ENCODE measurements at places on chromosomes 1 and 21. TPM values are rescaled to one million over a fixed set of nuclear protein-coding genes. Genes with fewer than 3 reads are reported as not detected.

Gene SH2D1B
- total RNA-seq = 0.20 TPM

Gene OR10X1
- total RNA-seq = not detected

Gene FCRL2
- not detected for total RNA-seq

Gene LCE3C
- not detected for total RNA-seq

Gene HES4
- 14.3 TPM for total RNA-seq

Gene VANGL1
- 15.5 TPM for total RNA-seq

Gene FMOD
- 0.84 TPM for total RNA-seq

Gene HCRTR1
- 0.13 TPM for total RNA-seq

Gene LCE1C
- total RNA-seq = not detected

Gene TMEM50A
- 125 TPM for total RNA-seq

Gene SPRR1B
- not detected for total RNA-seq

Gene TTC22
- total RNA-seq = not detected

Gene PINK1
- total RNA-seq = 36.4 TPM

Gene PLEKHA6
- 1.3 TPM for total RNA-seq

Gene HHAT
- 1.7 TPM for total RNA-seq

Gene MYOG
- total RNA-seq = not detected

Gene TXNDC12
- total RNA-seq = 51.4 TPM

Gene TEX38
- not detected for total RNA-seq

Gene ADGRL2
- 57.7 TPM for total RNA-seq

Gene NHLH1
- total RNA-seq = 0.13 TPM

Gene INKA2
- 4.4 TPM for total RNA-seq

Gene RGS18
- not detected for total RNA-seq

Gene IGSF3
- 0.94 TPM for total RNA-seq

Gene HSD3B1
- total RNA-seq = not detected

Gene HRNR
- not detected for total RNA-seq

Gene CFHR5
- not detected for total RNA-seq

Gene ZSCAN20
- 5.0 TPM for total RNA-seq

Gene RUNX1
- total RNA-seq = 3.7 TPM

Gene RNF186
- not detected for total RNA-seq

Gene C1orf226
- 4.5 TPM for total RNA-seq

Gene SPRR2B
- total RNA-seq = not detected

Gene CYP4A22
- total RNA-seq = not detected

Gene HPDL
- 9.3 TPM for total RNA-seq

Gene DMBX1
- total RNA-seq = not detected

Gene CRYBG2
- not detected for total RNA-seq

Gene VWA5B1
- not detected for total RNA-seq

Gene S100A14
- not detected for total RNA-seq

Gene FAM177B
- total RNA-seq = not detected

Gene TRAF3IP3
- total RNA-seq = not detected

Gene HEYL
- 0.07 TPM for total RNA-seq
